ENCODE measurements at places on chromosomes 1 and 21.

GRCh38 chr1:226884966-226885820 lies 14.8 kb downstream of the PSEN2 start:
- DNase-seq = no peak

- no peak for DNase-seq
These were observed 961 bp upstream of the VCAM1 start for GRCh38 chr1:100718581-100718980.

GRCh38 chr1:94983171-94983739 lies 56.3 kb upstream of the CNN3 start:
- DNase-seq = no peak

DNA sequence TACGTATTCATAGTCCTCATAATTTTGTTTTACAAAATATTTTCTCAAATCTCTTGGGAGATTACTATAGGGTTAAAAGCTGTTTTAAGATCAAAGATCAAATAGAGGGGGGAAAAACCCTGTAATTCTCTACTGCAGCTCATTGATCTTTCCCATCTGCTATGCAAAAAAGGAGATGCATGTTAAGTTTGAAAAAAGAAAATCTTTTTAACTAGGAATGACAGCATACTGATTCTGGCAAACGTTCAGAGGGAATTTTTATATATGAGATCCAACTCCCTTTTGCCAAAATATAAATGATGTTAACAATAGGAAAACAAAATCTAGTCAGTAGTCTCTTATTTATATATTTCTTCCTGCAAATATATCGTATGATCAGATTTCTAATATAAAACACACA lies 69.1 kb downstream of the SMYD3 start:
- DNase-seq = no peak

DNA sequence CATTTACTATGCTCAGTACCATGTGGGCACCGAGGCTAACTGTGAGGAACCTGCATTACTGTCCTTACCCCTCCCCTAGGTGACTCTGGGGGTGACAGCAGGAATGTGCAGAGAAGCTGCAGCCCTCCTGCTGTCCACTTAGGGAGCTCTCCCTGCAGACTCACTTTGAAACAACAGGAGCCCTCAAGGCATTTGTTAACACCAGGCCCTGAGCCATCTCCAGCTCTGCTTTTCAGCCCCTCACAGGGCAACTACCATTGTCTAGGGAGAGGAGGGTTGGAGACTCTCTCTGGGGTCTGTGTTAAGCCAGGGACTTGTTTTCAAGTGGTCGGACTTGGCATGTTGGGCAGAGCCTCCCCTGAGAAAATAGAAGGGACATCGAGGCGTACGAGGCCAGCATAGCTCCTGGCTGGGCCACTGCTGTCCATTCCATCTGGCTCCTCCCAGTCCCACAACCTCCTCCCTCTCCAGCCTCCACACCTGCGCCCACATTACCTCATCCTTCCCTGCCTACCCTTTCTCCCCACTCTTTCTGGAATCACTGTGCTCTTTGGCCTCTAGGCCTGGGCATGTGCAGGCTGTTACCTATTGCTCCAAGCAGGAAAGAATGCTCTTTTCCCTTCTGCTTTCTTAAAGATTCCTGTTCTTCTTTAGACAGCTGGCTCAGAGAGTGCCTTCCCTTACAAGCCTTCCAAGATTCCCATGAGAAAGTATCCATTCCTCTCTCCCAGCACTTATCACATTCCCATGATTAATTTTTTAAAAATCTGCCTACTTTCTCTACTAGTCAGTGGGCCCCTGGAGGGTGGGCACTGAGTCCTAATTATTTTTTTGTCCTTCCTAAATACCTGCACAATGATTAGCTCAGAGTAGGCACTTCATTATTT lies 102.7 kb upstream of the GCLM start:
- DNase-seq = no peak

GRCh38 chr1:41631971-41632370 lies 147.5 kb upstream of the EDN2 start:
- no peak for DNase-seq

GRCh38 chr1:166152978-166153377 lies 13.8 kb downstream of the FAM78B start:
- no peak for DNase-seq

DNA sequence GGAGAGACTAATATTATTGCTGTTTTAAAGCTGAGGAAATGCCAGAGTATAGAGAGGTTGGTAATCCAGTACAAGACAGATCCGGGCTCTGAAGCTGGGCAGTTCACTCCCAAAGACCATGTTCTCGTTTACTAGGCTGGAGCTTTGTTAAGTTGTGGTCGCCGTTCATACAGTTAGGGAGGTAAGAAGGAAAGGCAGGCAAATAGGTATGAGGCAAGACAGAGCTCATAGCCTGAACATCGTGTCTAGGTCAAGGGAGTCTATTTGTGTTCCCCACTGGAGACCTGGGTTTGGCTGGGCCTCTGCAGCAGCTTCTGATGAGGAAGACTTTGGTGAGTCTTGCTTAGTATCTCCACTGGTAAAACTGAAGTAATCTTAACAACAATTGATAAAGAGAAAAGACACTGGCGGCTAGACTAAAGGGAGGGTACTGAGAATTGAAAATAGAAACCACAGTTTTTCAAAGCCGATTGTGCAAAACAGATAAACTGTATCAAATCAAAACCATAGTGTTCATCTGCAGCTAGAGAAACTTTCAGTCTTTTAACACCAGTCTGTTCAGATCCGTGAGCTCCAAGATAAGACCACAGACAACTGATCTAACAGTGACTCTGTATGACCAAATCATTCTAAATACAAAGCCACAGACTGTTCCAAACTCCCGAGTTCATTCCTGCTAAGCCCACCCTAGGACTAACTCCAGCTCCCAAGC lies 217.0 kb upstream of the FAM78B start:
- DNase-seq = no peak

Data from activated CD8-positive, alpha-beta memory T cell treated with anti-CD3 and anti-CD28 coated beads for 24 hours (primary cell).